Globus pallidus (tissue), 1 donor: ENCODE measurements at places on chromosomes 2 and 18.

GRCh38 chr2:108605947-108606346 is 71.7 kb downstream of the LIMS1 start:
- no peak for DNase-seq

- no peak for DNase-seq
Measured at GRCh38 chr18:76456823-76457222, 38.2 kb downstream of the ZNF516 start.

DNA sequence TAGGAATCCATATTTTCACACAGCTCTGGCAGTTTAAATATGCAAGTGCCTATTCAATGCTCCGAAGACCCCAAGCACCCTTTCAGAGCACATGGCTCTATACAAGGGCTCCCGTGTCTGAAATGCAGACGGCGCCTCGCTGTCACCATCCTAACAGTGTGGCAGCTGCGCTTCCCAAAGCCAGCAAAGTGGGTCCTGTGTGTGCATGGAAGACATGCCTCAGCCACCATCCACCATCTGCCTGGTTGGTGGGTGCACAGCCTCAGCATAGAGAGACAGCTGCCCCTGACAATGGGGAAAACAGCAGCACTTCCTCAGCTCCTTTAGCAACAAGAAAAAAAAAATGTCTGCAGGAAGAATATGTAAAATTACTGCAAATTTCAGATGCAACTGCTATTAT is 218.1 kb downstream of the SP3 start:
- DNase-seq: no peak

GRCh38 chr2:147511491-147511948 is 333.3 kb upstream of the ACVR2A start:
- peak; percentile 21 for DNase-seq

GRCh38 chr18:48419277-48420022 is 10.3 kb upstream of the ZBTB7C start:
- DNase-seq: no peak

DNA sequence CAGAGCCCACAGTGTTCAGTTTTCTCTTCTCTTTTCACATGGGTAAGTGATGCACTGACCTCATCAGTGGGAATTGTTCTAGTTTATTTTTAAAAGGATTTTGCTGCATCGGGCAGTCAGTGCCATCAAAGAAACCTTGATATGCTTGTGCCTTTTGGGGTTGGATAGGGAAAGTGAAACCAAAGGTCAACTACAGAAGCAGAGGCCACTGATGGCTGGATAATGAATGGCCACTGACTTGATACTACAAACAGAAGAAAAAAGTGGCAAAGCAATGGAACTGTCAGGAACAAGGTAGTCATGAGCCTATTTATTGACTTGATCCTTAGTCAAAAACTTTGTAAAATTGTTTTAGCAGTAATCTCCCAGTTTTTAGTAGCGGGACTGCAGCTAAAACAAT is 636.3 kb upstream of the ZEB2 start:
- no peak for DNase-seq

DNA sequence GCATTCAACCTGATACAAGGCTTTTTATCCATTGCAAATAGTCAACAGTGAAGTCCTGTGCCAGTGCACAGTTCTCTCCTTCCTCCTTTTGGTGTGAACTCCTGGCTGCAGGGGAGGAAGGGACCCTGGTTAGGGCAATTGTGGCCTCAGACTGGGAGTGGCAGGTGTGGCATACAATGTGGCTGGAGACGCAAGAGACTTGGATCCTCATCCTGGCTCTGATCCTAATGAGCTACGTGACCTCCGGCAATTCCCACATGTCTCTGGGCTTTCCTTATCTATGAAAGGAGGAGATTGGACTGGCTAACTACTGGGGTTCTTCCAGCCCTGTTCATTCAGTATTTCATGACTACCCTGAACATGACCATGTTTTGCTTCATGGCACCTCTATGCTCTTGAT is 10.5 kb upstream of the IL1A start:
- no peak for DNase-seq

DNA sequence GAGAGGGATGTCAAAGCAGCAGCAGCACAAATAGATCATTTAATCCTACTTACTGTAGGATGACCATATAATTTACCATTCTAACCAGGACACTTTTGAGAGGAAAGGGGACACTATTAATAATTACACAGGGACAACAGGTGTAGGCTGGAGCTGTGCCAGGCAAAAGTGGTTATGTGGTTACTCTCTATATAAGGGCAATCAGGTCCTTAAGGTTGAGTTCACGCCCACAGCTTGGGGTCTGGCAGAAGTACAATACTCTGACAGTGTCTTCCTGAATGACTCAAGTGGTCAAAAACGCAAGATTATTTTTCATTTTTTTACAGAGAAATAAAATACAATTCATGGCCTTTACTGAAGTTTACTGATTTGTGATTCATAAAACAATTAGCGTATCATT is 2.8 kb downstream of the PREPL start:
- no peak for DNase-seq
